Stimulated activated CD4-positive, alpha-beta T cell treated with anti-CD3 and anti-CD28 coated beads, Interleukin-2, amount 100 ng/mL, for 4 hours (primary cell): ENCODE measurements at places on chromosomes 13 and 19.

DNA sequence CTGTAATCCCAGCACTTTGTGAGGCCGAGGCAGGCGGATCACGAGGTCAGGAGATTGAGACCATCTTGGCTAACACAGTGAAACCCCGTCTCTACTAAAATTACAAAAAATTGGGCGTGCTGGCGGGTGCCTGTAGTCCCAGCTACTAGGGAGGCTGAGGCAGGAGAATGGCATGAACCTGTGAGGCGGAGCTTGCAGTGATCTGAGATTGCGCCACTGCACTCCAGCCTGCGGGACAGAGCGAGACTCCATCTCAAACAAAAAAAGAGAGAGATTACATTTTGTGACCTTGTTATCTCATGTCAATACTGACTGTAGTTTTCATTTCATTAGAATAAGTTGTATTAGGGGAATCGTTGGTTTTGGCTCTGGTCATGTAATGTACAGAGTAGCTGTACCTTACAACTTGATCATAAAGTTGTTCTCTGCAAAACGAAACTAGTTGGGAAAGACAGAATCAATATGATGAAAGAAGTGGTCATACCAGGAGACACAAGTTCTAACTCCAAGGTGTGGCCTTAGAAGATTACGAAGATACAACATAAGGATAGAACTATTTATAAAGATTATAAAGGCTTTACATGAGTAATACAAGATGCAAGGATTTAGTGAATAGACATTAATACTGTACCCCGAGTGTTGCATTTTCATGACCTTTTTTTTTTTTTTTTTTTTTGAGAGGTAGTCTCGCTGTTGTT lies 15.3 kb downstream of the TMEM38A start:
- no peak for DNase-seq

GRCh38 chr19:4576016-4576933 lies 16.8 kb upstream of the SEMA6B start:
- peak; percentile 58 for DNase-seq

- DNase-seq: no peak
These were observed 51.0 kb upstream of the FGF14 start for GRCh38 chr13:102452836-102453235.

DNA sequence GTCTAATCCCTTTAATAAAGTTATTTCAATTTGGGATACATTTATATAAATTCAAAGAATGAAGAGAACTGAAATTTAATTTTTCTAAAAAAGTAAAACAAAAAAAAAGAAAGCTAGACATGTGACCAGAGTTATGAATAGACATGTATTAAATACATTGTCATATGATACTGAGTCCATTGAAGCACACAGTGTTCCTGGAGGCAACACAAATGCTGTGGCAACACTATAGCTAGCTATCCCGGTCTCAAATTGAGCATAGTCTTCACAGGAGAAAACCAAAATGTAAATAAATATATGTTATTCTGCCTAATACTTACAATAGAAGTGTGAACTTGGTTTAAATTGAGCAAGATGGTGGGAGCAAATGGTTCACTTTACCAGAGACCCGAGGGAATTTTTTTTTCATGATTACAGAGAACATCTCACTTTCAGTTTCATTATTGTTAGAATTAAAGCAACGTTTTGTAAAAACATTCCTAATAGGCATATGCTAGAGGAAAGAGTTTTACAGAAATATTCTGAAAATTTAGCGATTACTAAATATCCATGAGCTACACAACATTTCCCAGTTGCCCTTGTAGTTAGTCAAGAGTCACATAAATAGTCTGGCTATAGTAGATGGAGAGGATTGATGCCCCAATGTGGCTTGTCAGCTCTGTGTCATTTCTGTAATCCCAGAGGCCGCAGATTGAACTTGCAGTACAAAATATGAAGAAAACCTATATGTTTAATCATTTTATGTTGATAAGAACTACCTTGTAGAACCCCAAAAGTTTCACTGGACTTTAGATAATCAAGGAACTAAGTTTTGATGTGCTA lies 775.7 kb upstream of the SPRY2 start:
- no peak for DNase-seq

GRCh38 chr13:99251921-99252320 lies 6.3 kb downstream of the GPR18 start:
- DNase-seq: no peak

GRCh38 chr19:597406-598315 lies 8.0 kb downstream of the HCN2 start:
- no peak for DNase-seq

GRCh38 chr19:3175781-3176714 lies 2.5 kb upstream of the S1PR4 start:
- DNase-seq: no peak

DNA sequence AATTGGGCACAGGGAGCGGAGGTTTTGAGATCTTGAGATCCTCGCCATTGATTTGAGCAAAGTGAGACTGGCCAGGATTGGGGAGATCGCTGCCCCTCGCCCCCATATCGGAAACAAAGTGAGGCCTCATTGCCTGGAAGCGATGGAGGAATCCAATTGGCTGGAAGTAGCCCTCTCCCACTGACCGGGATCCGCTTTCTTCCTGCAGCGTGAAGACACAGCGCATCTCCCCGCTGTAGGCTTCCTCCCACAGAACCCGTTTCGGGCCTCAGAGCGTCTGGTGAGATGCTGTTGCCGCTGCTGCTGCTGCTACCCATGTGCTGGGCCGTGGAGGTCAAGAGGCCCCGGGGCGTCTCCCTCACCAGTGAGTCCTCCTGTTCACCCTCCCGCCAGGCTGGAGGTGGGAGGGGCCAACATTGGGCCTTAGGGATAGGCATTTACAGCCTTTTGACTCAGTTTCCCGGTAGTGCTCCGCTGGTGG lies 438 bp downstream of the PRKCSH start:
- DNase-seq: no peak

DNA sequence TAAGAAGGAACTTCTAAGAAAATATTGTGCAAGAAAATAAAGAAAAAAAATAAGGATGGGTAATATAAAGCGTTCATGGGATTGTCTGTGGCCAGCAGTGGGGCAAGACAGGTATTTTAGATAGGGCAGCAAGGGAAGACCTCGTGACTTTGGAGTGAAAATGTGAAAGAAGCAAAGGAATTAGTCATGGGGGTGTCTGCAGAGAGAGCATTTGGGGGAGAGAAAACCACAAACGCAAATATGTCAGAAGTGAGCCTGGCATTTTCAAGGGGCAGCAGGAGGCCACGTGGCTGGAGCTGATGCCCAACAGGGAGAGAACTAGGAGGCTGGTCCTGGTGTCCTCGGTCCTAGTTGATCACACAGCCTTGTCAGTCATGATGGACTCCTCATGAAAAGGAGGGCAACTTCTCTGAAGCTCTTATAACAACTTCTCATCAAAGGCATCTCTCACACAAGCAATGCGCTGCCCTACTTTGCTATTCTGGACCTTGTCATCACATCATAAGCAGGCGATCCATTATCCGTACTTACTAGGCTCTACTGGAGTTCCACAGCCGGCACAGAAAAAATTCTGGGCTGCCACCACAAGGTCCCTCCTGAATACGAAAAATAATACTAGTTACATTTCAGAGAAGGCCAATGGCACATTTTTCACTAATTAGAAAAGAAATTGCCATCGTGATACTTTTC lies 31.0 kb downstream of the RUBCNL start:
- DNase-seq: no peak

- no peak for DNase-seq
These were observed 98.8 kb downstream of the EPSTI1 start for GRCh38 chr13:42893214-42893671.
